ENCODE measurements at places on chromosomes 7 and 10.
A peak's percentile ranks its signal among the peaks of the same experiment; 100 is the strongest.

GRCh38 chr10:60031664-60032063, 125.3 kb upstream of the CCDC6 start:
- ATAC-seq: no peak

- no peak for ATAC-seq
These were observed 33.6 kb downstream of the CNTNAP2 start for GRCh38 chr7:146150153-146150552.

- ATAC-seq: no peak
These were observed 3.5 kb downstream of the APBB1IP start for GRCh38 chr10:26441491-26442214.

DNA sequence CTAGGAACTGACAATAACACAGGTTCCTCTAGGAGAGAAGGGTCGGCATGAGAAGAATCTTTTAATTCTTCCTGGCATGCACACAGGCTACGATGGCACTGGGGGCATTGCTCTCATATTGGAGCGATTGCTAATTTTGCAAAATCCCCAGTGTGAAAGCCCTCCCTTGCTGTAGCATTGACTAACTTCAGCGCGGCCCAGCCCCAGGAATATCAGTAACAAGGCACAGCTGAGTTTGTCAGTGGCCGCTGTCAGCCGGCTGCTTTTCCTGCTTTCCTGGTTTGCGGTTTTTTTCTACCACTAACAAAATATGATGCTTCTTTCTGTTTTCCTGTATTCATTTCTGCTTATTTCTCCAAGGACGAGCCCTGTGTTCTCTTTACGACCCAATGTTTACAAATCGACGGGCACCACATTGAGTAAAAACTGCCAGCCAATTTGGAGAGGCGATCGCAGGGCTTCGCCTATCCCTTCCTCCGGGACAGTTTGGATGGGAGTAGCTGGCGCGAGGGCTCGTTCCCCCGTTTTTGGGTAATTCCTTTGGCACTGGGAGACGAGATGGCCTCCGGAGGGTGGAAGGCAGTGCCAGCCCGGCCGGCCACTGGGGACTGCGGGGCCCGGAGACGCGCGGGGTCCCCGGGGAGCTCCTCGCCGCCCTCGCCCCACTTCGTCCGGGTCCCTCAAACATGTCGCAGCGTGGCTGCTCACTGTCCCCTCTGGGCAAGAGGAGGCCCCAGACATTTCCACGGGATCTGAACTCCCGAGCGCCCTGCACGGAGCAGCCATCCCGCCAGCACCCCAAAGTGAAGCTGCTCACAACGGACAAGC, 967 bp downstream of the ADARB2 start:
- no peak for ATAC-seq

DNA sequence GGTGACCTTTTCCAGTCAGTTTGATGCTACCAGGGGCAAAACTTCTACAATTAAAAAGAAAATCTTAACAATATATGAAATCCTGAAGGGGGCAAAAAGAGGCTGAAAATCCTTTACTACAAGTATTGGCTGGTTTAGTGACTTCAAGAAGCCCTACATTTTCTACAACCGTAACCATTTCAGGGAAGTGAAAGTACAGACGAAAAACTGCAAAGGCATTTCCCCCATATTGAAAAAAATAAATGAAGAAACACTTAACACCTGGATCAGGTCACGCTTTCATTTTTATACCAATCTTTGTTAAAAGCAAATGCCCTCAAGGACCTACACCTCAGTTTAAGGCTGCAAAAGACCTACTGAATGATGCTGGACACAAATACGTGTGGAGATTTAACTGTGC, 38.6 kb downstream of the IL6 start:
- no peak for ATAC-seq

- ATAC-seq: peak; percentile 78
These were observed 473.3 kb downstream of the LRMDA start for GRCh38 chr10:75904499-75905283.

DNA sequence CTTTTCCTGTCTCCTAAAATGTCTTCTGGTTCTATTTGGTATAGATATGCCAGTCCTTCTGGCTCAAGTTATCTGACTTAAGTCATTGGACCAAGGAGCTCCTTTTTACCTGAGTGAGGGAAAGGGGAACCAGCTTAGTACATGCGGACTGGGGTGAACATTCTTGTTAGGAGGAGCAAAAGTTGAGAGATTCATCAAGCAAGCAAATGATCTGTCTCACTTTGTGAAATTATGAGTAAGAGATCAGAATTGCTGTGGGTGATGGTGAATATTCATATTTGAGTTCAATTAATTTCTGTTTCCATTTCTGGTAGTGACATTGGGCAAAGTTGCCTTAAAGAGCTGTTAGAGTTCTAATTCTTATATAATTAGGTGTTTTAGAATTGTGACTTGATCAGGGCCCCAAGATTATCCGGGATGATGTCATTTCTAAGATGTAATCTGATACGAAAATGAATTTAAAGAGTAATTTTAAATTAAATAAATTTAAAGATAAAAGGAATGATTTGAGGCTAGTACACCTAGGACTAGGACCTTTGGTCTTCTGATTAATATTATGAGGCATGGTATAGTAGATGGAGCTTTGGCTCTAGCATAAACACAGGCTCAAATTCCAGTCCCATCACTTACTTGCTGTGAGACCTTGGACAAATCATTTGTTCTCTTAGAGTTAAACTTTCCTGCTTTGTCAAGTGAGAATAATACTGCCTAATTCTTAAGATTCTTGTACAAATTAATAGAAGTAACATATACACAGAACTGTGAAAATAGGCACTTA, 60.4 kb upstream of the STRIP2 start:
- no peak for ATAC-seq

- no peak for ATAC-seq
These were observed 203.5 kb downstream of the USP6NL start for GRCh38 chr10:11407939-11408338.

GRCh38 chr7:44643206-44643605, 36.8 kb downstream of the OGDH start:
- no peak for ATAC-seq

GRCh38 chr7:119196183-119196582, 971.7 kb downstream of the ANKRD7 start:
- ATAC-seq: peak; percentile 70

DNA sequence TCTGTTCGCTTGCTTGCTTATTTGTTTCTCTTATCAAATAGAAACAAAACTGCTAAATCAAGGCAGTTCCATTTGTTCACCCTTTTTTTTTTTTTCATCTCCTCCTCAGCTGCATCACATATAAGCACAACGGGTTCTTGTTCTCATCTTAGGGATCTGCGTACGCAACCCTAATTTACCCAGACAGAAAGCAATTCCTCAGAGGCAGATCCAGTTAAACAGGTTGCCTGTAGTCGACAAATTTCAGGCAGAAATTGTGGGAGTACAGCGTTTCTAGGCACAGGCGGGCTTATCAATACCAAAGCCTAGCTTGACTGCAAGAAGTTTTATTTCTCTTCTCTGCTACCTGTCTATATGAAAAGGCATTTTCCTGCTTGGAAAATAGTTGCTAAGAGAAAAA, 565.4 kb downstream of the NXPH1 start:
- ATAC-seq: no peak

- ATAC-seq: no peak
These were observed 1.8 kb downstream of the PRF1 start for GRCh38 chr10:70600512-70601395.

DNA sequence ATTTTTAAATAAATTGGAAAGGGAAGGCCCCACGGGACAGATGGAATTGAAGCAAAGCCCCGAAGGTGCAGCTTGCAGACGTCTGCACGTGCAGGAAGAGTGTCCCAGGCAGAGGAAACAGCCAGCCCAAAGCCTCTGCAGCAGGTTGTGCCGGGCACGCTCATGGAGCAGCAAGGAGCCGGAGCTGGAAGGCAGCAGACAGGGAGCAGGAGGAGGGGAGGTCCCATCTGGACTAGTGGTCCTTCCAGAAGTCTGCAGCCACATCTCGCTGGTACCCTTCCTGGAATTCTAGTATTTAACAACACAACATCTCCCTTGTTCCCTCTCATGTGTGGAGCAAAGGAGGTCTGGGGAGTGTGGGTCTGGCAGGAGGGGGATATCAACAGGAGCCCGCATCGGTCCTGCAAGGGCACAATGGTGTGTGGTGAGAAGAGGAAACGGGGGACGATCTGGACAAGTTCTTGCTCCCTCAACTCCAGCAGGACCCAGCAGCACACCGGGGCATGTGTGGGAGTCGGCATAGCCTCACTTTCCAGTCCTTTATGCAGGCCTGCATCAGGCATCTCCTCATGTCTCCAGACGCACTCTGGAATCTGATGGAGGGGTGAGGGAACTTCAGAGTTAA, 169.3 kb downstream of the GRID1 start:
- no peak for ATAC-seq

- ATAC-seq: no peak
These were observed 45.5 kb downstream of the TNPO3 start for GRCh38 chr7:129009437-129009836.

GRCh38 chr7:30594048-30594539, 584 bp upstream of the GARS1 start:
- peak; percentile 8 for ATAC-seq

GRCh38 chr7:40760987-40761386, 626.2 kb downstream of the SUGCT start:
- no peak for ATAC-seq

- no peak for ATAC-seq
These were observed 278.3 kb downstream of the HGF start for GRCh38 chr7:81491573-81491972.

GRCh38 chr10:88168171-88169036, 305.0 kb downstream of the PTEN start:
- no peak for ATAC-seq

DNA sequence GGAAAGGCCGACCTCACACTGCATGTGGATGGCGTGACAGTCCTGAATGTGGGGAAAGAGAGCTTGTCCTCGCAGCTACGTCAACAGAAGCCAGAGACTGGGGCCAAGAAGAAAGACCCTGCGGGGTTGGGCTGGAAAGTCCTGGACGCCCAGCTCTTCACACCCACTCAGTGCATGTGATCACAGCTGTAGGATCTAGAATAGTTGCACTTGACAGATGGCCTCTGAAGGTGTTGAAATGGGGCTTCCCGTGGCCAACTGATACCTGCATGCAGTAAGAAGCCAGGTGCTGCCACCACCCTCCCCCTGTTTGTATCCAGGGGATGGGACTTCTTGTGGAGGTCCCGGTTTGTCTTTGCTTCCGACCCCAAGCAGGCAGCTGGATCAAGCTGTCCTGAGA, 34.1 kb upstream of the OCM2 start:
- ATAC-seq: no peak

GRCh38 chr10:32788359-32788758, 169.7 kb downstream of the ITGB1 start:
- no peak for ATAC-seq
